ENCODE measurements at places on chromosomes 1 and 21.
A peak's percentile ranks its signal among the peaks of the same experiment; 100 is the strongest.

DNA sequence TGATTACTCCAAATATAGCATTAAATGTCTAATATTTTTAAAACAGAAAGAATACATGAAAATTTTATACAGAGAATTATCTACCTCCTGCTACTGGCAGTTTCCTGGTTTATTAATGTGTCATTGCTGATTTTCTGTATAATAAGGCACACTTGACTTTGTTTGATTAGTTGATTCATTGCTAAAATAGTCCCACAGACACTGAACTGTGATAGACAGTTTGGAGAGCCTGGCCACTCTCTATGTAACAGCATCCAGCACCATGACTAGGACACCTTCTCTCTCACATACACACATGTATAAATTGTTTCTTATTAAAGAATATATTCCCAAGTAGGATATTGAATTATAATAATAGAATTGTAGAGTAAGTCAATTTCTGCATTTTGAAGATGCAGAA is 368.5 kb upstream of the SNX7 start:
- DNase-seq, result no peak

GRCh38 chr1:5478156-5478695 is 514.0 kb downstream of the NPHP4 start:
- DNase-seq, result no peak

GRCh38 chr1:45867697-45868348 is 64.4 kb downstream of the MAST2 start:
- no peak for DNase-seq

- peak; percentile 60 for DNase-seq
Observed at GRCh38 chr1:204104331-204105130, 31.6 kb downstream of the SOX13 start.

GRCh38 chr1:234745844-234746797 is 136.1 kb upstream of the IRF2BP2 start:
- peak; percentile 84 for DNase-seq

- DNase-seq, result peak; percentile 31
Observed at GRCh38 chr1:50271968-50272578, 151.2 kb downstream of the DMRTA2 start.

DNA sequence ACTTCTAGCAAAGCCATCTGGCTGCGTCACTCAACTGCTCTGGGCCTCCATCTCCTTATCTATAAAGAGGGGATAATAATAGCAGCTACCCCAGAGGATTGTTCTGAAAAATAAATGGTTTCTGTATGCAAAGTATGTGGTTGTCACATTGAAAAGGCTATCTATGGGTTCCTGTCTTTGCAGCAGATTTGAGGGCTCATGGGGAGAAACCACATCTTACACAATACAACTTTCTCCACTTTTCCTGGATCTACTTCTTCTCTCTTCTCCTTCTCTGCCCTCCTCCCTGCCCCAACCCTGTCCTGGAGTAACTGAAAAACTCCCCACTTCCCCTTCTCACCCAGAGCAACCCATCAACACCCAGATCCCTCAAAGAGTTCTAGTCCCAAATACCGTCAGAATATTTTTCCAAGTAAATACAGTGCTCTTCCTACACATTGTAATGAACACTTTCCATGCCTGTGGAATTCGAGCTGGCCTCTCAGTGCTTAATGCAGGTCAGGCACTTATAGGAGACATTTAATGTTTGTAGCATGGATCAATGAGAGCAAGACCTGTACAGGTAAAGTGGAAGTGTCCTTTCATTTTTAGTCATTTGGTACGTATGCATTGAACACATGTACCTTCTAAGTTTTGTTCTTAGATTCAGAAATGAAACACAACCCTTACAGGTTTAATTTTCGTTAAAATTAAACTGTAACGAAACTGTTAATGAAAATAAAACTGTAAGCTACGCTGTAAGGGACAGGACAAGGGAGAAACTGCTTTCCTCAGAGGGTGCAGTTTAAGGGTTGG is 131.9 kb downstream of the AK5 start:
- DNase-seq, result peak; percentile 95

DNA sequence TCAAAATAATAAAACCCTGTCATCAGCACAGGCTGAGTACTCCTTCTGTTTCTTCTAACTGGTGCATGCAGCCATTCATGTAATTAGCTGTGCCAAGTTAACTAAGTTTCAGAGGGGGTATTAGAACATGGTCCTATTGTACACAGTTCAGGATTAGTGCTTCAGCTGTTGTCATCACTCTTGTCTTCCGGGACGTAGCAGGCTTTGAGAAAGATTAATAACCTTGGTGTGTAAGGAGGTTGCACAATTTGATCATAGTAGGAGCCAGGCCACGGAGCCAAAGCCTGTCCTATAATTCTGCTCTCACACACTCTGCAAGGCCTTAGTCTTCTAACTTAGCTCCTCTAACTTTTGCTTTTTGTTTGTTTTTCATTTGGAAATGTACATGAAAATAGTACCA is 44.7 kb downstream of the PTGFRN start:
- no peak for DNase-seq

- DNase-seq, result no peak
Observed at GRCh38 chr1:49864581-49864980, 159.2 kb downstream of the AGBL4 start.

DNA sequence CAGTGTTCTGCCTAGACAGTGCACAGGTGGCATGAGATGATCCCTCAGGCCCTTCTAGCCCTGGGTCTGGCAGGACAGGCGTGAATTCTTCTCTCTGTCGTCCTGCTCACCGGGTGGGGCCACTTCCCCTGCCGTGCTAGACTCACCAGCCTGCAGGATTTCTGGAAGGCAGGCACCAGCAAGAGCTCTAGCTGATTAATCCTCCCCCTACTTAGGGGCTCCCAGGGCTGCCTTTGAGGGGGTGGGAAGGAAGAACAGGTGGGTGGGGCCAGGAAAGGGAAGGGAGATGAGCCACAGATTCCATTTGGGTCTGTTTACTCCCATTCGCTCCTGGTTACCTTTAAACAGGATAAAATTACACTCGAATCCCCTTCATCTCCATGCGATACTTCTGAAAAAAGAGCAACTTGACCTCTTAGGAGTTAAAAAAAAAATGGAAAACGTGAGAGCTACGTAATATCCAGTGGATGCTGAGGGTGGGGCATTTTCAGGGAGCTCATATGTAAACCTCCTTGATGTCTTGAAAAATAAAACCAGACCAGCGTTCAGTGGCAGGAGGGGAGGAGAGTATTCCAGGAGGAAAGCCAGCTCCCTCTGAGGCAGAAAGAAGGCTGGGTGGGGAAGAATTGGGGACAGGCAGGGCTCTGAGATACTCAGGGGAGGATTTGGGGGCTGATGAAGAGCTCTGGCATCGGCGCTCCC is 665.5 kb downstream of the PTPRU start:
- no peak for DNase-seq

GRCh38 chr21:24375201-24375600 is 1232.1 kb downstream of the MRPL39 start:
- DNase-seq, result peak; percentile 35

DNA sequence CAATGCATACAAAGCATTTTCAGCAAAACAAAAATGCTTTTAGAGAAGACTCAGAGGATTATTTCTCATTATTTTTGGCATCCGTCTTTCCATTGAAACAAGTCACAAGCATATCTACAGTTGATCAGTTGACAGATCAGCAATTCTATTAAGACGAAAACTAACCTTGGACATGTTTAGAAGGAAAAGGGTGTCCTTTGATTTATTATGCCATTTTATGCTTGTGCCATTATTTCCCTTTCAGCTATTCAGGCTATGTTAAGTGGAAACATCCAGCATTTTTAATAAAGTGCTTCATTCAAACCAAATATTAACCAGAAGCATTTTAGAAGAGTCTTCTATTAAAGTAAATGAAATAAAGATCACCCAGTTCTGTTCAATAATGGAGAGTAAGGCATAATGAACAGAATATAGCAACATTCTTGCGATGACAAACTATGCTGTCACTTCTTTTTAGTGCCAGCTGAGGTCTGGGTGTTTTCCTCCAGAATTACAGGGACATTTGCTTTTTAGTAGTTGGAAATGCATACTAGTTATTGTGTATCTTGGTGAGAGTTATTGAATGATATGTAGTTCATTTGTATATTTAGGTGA is 481.4 kb downstream of the PLA2G4A start:
- DNase-seq, result no peak

DNA sequence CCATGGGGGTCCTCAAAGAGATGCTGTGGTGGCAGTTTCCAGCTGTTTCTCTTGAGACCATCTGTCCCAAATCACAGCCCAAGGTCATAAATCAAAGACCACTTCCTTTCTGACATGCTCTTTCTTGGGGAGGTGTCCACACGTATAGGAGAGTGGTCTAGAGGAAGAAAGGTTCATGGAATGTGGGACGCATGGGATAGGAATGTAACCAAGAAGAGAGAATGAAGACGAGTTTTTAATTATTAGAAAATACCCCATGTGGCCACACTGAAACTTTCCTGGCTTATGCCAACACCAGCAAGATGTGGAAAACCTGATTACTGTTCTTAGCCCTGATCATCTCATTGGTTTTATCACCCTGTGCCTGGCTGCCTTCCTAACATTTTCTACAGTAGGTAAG is 124.2 kb upstream of the IFFO2 start:
- DNase-seq, result no peak

- DNase-seq, result no peak
Observed at GRCh38 chr1:67733681-67734322, 48.8 kb downstream of the GADD45A start.

DNA sequence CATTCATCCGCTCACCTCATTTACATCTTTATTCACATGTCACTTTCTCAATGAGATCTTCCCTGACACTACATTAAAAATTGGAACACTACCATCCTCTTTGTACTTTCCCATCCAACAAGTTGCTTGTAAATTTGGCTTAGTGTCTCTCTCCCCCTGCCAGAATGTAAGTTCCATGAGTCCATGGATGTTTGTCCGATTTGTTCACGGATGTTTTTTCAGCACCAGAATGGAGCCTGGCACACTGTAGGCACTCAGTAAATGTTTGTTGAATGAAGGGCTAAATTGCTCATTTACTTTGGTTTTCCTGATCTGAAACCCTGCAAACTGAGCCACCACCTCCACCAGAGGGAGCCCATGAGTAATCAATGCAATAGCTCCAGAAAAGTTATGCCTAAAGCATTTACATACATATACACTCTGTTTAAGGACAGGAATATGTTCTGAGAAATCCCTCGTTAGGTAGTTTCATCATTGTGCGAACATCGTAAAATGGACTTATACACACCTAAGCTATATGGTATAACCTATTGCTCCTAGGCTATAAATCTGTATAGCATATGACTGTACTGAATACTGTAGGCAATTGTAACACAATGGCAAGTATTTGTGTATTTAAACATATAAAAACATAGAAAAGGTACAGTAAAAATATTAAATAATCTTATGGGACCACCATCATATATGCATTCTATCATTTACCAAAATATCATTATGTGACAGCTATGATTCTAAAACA is 2.8 kb upstream of the EYA3 start:
- peak; percentile 84 for DNase-seq

- DNase-seq, result no peak
Observed at GRCh38 chr1:14572861-14573260, 25.6 kb upstream of the KAZN start.

DNA sequence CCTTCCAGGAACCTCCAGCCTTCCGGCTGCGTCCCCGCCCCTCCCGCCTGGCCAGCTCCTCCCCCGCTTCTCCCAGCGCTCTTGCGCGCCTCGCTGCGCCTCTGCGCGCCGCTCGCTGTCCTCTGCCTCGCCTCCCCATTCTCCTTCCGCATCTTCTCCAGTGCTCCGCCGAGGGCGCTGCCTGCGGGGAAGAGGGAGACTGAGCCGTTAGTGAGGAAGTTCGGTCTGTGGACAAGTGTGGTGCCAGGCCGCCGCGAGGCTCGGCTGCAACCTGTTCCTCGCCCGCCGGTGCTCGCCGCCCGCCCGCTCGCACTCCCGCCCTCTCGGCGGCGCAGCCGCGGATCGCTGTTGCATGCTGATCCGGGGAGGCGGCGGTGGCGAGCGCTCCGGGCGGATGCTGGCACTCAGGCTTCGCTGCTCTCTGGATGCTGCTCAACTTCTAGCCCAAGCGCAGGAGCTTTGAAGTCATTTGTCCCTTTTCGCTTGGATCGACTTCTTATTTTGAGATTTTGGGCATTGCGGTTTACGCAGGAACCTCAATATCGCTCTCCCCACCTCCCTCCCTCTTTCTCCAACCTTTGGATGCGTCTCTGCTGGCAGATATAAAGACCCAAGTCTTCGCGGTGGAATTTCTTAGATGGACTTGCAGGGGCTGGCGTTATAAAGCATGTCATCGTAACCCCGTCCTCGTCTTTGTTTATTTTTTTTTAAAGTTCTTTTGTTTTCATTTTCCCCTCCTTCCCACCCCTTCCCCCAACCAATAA is 614 bp upstream of the CACNA1E start:
- peak; percentile 58 for DNase-seq

DNA sequence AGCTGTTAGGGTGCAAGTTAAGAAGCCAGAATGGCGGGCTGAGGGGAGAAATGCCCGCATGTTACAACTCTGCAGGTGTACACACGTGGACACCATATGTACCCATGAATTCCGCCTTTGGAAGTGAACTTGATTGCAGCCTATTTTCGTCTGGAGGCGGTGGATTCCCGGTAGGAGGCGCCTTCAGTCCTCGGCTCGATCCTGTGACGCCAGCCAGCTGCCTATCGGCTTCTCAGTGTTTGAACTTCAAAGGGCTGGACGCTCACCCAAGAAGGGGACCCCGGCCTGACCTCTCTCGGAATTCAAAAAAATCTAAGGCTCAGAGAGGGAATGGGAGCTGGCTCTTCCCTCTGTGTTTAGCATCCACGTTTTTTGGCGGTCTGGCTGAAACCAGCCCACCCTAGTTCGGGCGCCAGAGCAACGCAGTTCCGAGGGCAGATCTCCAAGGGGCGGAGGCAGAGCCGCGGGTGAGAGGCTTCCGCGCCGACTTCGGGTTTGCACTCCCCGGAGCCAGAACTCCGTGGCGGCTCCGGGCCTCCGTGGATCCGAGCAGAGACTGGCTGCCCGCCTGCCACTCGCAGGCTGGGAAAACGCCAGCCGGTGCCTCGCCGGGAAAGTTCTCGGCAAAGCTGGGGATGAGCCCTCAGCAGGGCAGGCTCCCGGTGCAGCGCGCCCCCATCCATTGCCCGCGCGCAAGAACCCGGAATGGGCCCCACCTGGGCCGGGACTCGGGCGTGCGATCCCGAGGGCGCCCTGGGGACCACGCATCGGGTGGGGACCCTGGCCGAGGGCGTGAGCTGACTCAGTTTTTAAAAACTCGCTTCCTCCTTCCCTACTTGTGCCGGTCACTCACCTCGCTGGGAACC is 996 bp upstream of the TMEM51 start:
- DNase-seq, result peak; percentile 41

DNA sequence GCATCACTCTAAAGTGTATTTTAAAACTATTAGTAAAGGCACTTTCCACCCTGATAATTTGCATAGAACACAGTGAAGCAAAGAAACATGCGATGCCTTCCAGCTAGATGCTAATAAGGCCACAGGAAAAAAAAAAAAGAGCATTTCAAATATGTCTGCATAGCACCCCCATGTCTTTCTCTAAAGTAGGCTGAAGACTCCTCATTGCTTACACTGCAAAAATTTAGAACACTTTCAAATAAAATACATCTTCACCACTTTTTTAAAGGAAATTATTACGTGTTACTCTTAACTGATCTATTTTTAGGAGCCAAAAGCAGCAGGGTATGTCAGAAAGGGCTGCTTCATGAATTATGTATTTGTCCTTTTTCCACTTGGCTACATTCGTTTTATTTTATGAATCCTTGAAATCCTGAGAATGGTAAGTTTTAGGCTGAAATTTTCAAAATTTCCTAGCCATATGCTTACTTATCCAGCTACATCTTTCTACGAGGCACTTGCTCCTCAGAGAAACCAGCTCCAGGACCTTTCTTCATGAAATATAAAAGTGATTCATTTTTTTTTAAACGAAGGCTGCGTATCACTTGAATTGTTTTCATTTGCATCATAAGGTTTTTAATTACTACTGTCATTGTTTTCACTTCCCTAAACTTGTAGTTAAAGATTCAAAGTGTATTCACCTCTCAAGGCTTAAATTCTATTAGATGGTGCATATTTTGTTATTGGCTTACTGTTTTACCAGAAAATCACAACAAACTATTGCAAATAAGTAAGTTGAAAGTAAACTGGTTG is 513.0 kb downstream of the PTPRC start:
- no peak for DNase-seq
